BJ (cell line): ENCODE measurements at places on chromosomes 7 and 10. TPM values are rescaled to one million over a fixed set of nuclear protein-coding genes. Genes with fewer than 3 reads are reported as not detected.
A peak's percentile ranks its signal among the peaks of the same experiment; 100 is the strongest.

Gene FAM20C
- polyA plus RNA-seq: 22.8 and 32.5 TPM in 2 replicates

Gene OR2A42
- 0.02 TPM in 1 of 2 replicates, not detected in the other for polyA plus RNA-seq

Gene AKR1C2
- polyA plus RNA-seq: 0.37 and 0.98 TPM in 2 replicates

DNA sequence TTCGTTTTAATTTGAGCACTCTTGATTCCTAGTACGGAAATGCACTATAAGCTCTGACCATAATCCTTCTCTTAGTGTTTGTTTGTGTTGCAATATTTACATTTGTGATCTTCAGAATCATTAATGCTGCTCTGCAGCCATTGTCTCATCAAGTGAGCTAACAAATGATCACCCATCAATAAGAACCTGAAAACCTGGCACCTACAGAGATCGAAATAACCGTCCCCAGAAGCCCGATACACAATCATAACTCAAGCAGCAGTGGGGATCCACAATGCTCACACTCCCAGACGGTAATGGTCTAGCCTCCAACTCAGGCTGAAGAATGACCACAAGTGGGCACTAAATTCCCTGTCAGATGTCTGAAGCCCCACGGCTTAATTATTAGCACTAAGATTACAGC is 156.0 kb upstream of the NFE2L3 start:
- no peak for DNase-seq

DNA sequence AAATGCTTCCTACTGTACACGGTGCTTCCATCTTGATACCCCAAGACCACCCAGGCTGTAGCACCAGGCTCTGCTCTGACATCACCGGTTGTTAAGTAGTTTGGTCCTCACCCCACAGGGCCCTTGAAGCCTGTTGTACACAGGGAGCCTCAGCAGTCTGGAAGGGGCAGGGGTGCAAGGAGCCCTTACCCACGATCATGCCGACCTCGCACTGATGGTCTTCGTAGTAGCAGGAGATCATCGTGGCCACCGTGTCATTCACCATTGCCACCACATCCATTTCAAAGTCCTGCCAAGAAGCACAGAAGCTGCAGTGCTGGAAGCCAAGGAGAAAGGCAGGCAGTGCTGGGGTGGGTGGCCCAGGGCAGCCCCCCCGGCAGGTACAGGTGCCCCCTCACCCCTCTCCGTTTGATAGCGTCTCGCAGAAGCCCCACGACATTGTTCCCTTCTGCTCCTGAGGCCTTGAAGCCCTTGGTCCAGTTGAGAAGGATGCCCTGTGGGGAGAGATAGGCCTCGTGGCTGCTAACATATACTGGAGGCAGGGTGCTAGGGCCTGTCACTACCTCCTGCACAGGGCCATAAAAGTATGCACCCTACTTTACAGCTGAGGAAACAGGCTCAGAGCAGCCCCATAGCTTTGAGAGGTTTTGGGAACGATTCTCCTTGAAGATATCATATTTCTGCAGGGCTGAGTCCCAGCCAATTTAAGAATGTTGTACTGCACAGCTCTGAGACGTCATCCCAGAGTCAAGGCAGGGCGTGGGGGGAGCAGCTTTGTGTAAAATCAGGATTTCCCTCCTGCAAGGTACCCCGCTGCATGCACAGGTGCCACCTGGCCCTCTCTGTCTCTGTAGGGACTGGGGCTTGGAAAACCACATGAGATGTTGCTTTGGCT is 8.7 kb upstream of the MYL7 start:
- DNase-seq: no peak

DNA sequence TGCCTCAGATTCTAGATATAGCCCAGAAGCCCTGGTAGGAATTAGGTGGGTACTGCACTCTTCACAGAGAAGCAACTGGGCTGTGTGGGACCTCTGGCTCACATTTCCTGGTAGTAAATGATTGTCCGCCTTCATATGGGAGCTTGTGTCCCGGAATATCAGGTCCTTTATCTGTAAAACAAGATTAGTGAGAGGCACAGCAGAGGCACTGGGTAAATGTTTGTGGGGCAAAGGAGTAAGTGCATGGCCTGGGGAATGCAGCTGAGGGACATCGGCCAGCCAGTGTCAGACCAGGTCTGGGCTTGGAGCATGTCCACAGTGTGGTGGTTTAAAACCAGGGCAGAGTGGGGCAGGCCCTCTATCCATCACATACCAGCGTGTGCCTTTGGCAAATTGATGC is 323.3 kb upstream of the ZMIZ1 start:
- no peak for DNase-seq

GRCh38 chr10:71985542-71986250 is 21.5 kb downstream of the CHST3 start:
- DNase-seq: peak; percentile 59

GRCh38 chr10:74450602-74451001 is 299.6 kb downstream of the ADK start:
- no peak for DNase-seq

DNA sequence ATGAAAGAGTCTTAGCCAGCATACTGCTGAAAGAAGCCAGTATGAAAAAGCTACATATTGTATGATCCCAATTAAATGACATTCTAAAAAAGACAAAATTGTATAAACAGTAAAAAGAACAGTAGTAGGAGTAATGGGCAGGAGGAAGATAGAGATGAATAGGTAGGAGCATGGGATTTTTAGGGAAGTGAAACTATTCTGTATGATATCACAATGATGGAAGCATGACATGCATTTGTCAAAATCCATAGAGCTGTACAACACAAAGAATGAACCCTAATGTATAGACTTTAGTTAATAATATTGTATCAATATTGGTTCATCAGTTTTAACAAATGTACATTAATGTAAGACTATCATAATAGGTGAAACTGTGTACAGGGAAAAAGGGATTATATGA is 147.9 kb downstream of the IMMP2L start:
- no peak for DNase-seq

DNA sequence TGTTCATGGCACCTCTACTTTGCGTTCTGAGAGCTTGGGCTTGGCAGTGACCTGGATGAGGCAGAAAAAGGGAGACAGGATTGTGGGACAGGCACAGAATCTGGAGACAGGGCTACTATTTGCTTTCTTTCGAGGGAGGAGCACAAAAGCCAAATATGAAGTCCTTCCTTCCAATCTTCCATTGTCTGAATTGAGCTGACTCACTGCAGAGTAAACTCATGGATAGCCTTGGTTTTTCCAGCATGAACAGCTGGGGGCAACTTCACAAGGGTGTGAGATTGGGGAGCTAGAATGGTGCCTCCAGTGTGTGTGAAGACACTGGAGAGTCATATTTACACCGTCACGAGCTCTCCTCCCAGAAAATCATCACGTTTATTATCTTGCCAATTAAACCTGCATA is 55.6 kb upstream of the NRP1 start:
- DNase-seq: no peak

DNA sequence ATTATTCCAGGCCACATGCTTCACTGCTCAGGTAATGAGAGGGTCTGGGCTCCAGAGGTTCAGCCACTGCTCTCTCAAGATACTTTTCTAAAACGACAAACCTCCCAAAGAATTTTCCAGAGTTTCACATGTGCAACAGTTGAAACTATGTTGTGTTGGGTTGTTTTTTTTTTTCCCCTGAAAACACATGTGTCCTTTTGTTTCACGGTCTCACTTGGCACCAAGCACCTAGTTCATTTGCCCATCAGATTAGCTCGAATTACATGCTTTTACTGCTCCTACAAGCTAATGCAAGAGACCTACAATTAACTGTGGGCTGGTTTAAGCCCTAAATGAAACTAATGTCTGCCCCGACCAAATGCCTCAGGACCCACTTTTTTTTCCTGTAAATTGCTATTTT is 313.3 kb downstream of the FGFR2 start:
- DNase-seq: no peak

DNA sequence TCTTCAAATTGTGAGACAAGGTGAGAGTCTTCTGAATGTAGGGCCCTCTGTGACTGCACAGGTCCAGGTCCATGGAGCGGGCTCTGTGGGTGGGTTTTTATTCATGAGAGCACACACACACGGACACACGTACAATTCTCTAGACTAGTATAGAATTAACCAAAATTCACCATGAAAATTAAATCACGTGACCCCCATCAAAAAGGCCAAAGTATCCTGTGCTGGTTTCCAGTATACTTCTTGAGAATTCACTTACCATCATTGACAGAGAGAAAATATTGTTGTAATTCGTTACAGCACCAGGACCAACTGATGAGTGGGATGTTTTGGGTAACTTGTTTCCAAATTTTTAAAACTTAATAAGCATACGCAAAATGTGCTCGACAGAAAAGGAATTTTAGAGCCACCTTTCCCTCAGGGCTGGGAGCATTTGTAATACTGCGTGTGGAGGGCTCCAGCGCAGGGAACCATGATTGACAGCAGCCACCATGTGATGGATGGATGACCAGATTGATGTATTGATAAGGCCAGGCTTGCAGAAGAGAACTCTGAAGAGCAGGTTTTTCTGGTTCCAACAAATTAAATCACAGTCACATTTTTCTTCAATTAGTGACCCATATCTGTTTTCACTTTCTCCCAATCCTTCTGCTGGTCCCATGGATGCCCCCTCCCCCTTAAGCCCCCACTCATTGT is 14.9 kb upstream of the DNTT start:
- no peak for DNase-seq

DNA sequence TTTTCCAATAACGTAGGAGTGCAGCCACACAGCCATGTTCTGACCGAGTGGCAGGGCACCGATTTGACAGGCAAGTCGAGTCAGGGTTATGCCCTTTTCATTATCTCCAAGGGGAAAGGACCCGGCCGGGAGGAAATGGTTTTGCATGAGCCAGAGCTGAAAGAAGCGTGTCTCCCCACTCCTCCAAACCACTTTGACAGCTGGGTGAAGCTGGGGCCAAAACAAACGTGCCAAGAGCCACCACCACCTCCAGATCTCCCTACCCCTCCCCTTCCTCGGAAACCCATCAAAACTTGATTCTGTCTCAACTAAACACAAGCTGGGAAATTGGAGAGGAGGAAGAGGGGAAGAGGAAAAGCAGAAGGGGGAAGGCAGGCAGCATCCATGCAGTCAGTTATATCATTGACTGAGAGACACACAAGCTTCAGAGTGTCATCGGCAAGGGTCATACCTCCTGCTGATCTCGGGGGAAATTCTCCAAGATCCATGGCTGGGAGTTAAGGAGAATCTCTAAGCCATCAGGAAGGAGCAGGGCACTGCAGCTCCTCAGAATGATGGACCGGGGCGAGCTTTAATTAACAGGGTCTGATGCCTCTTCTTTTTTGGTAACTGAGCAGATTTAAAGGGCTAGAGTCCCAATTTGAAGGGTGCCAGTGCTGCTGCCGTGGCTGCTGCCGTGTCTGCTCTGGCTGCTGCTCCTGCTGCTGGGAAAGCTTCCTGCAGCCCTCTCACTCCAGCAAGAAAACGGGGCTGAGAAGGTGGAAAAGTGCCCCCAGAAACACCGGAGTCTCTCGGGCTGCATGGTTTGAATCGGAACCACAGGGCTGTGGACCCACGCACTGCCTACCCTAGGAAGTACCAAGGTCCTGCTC is 34.7 kb upstream of the CALN1 start:
- DNase-seq: no peak

- DNase-seq: no peak
Observed at GRCh38 chr7:110296321-110296720, 794.6 kb upstream of the LRRN3 start.

GRCh38 chr10:8035641-8036470 is 18.6 kb upstream of the GATA3 start:
- DNase-seq: no peak

DNA sequence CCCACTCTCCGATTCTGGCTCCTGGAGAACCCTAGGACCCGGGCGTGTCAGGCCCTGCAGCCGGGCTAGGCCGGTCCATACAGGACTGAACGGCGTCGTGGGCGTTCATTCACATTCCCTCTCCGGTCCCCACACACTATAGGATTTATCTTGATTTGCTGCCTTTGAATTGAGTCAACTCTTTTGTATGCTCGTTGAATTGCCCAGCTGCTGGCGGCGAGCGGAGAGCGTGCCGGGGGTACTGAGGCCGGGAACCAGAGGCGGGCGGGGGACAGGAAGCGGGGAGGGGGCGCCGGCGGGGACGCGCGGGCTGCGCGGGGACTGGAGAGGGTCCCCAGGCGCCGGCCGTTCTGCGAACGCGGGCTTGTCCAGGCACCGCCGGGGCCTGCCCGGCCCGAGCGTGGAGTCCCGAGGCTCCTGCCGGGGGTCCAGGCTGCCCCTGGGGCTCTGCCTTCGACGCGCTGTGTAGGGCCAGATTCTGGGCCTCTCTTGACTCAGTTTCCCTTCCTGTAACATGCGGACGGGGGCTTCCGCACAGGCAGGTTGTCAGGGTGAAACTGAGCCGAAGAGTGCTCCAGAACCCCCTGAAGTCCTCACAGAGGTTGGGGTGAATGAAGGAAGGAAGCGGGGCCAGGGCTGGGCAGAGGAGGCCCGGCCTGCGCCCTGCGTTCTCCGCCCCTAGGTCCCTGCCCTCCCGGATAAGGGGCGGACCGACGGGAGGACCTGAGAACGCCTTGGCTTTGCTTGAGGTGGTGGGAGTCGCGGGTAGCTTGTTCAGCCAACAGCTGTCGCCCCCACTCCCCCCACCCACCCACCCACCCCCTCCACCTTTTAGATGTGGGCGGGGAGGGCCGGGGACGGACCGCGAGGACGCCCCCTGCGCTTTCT is 769 bp upstream of the ELFN1 start:
- DNase-seq: no peak

- DNase-seq: no peak
Observed at GRCh38 chr10:13775786-13776775, 189.3 kb downstream of the PRPF18 start.

- DNase-seq: no peak
Observed at GRCh38 chr7:146956853-146957252, 840.3 kb downstream of the CNTNAP2 start.

DNA sequence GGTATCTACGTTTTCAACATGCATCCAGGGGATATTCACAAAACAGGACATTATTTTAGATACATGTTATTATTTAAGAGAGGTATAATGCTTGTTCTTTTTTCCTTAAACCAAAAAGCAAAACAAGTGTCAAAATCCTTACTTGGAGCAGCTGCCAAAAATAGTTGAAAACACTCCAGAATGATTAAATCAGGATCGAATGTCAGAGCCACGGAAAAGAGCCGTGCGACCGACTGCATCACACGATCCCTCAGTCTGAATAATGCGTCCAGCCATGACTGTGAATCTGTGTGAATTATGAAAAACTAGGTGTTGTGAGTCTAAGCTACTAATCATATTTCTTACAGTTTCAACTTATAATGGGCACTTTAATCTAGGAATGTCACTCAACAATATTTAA is 126.0 kb downstream of the PARD3 start:
- no peak for DNase-seq

GRCh38 chr10:33277135-33277536 is 57.3 kb downstream of the NRP1 start:
- no peak for DNase-seq

GRCh38 chr10:132537684-132538001 is at the start of gene INPP5A:
Gene INPP5A, plus strand, starts transcription at chr10:132537787. Its CDS starts 310 bp downstream, at chr10:132538097.
- no peak for DNase-seq

DNA sequence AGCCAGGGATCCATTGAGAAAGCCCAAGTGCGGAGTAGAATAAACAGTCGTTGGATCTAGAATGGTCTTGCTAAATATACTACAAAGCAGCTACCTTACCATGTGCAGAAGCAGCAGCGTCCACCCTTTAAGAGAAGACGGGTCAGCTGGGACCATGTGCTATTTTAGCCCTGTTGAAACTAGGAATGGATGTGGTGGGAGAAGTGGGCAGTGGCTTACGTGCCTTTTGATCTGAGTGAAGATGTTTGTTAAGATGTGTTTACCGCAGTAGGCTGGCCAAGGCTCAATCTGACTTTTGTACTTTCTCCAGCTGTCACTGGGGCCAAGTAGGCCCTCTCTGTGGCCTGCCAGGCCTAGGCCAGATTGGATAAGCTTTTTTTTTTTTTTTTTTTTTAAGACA is 9.2 kb downstream of the HABP2 start:
- no peak for DNase-seq

GRCh38 chr7:32258265-32258664 is 188.1 kb upstream of the PDE1C start:
- no peak for DNase-seq
